ENCODE measurements at places on chromosomes 2 and 18.
A peak's percentile ranks its signal among the peaks of the same experiment; 100 is the strongest.

GRCh38 chr2:118813601-118814339 is 33.7 kb downstream of the EN1 start:
- no peak for DNase-seq

- DNase-seq: no peak
Measured at GRCh38 chr18:24954341-24954740, 397.6 kb downstream of the ZNF521 start.

DNA sequence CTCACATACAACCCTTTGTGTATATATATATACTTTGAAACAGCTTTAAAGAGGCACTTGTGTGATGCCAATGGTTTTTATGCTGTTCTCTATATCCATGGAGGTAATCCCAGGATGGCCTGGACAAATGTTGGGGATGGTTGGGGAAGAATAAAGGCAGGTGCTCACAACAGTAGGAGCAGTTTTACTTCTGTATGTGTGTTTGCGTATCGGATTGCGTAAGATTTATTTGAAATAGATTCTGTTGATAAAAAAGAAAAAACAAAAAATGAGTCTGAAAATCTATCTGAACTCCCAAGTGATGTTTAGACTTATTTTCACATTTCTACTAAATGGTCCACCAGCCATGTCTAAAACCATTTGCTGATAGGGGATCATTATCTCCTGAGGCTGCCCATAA is 29.3 kb downstream of the MRPL19 start:
- no peak for DNase-seq

- DNase-seq: no peak
Measured at GRCh38 chr2:3982160-3982559, 278.8 kb downstream of the DCDC2C start.

GRCh38 chr2:62284980-62285379 is 89.1 kb downstream of the B3GNT2 start:
- DNase-seq: no peak

- no peak for DNase-seq
Measured at GRCh38 chr2:84641021-84641420, 124.7 kb downstream of the DNAH6 start.

DNA sequence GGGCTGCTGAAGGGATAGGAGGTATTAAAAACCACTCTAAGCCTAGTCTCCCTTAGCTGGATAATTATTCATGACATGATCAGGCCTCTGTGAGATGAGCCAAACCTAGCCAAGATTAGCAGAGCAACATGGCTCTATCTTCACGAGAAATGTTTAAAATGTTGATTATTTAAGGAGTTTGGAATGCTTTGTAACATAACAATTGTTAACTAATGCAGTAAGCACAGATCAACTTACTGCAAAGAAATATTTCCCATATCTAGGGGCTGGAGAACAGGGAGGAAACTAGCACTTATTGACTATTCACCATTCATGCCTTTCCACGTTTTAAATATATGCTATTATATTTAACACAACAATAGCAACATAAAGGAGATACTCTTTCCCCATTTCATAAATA is 833.7 kb upstream of the CHAC2 start:
- DNase-seq: no peak

DNA sequence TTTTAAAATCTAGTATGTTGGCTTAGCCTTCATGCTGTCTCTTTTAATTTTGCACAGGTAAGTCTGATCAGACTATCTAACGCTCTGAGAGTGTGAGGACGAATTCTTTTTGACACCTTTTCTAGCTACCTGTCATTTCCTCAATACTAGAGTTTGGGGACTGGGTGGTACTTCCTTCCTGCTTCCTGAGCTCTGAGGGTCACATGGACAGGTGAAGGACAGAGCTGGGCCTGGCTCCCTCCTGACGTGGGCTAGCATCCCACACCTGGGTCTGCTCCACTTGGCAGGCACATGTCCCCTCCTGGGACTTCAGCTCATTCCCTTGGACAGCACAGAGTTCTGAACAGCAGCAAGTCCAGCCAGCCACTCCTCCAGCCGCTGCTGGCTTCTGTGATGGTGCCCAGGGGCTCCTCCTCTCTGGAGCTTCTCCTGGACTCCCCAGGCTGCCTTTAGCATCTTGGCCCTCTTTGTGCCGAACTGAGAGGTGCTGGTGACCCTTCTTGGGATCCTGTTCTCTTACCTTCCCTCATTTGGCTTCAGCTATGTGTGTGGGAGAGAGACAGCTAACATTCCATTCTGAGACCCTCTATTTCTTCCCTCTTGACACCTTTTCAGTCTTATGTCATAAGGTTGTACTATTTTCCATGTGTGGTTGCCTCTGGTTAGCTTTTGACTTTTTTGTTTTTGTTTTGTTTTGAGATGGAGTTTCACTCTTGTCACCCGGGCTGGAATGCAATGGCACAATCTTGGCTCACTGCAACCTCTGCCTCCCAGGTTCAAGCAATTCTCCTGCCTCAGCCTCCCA is 106.9 kb downstream of the B3GNT2 start:
- DNase-seq: no peak

- no peak for DNase-seq
Measured at GRCh38 chr2:226487573-226487972, 312.0 kb downstream of the IRS1 start.

GRCh38 chr2:140734992-140735391 is 1395.8 kb downstream of the LRP1B start:
- no peak for DNase-seq

- no peak for DNase-seq
Measured at GRCh38 chr2:175253871-175254270, 72.4 kb upstream of the ATP5MC3 start.

DNA sequence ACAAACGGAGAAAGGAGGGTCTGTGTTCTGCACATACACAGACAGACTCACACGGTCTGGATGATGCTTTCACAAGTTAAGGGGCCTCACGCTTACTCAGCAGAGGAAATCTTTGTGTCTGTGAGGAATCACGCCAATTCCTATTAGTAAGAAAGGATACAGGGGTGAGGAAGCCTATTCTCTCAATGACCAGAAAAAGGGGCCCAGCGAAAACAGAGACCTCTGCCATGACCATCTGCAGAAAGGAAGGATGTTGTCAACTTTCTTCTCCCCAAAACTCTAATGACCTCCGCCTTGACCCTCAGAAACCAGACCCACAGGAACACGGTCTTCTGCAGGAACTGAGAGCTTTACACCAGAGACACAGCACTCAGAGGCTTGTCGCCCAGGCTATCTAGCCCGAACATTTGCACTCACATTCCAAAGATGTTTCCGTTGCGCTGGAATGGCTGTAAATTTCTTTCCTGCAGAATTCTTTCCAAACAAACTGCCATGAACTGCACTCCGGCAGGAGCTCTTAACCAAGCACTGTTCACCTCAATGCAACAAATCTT is 186.3 kb downstream of the TCF4 start:
- peak; percentile 77 for DNase-seq

GRCh38 chr2:64601034-64601754 is 52.5 kb downstream of the SERTAD2 start:
- no peak for DNase-seq

DNA sequence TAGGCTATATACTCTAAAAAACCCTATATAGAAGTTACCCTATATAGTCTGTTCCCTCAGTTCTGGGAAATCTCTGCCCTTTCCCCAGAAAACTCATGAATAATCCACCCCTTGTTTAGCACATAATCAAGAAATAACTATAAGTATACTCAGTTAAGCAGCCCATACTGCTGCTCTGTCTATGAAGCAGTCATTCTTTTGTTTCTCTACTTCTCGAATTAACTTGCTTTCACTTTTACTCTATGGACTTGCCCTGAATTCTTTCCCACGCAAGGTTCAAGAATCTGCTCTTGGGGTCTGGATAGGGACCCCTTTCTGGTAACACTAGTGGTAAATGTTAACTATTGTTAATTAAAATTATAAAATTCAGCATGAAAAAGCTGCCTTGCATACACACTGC is 17.4 kb upstream of the AP1S3 start:
- DNase-seq: no peak

DNA sequence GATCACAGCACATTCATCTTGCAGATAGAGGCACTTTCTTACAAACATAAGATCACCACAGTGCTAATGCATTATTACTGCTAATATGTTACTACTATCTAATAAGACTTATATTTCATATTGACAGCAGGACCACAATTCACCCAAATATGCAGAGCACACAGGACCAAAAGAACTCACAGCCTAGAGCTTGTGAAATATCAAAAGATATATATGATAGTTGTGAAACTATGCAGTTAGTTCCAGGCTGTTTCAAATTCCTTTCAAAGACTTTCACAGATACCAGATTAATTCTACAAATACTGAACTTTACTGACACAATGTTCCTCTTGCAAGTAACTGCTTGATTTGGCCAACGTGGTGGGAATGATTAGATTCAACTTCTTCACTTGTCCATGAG is 23.0 kb downstream of the FBXO15 start:
- no peak for DNase-seq

- DNase-seq: no peak
Measured at GRCh38 chr2:85505551-85506238, 33.3 kb upstream of the MAT2A start.

DNA sequence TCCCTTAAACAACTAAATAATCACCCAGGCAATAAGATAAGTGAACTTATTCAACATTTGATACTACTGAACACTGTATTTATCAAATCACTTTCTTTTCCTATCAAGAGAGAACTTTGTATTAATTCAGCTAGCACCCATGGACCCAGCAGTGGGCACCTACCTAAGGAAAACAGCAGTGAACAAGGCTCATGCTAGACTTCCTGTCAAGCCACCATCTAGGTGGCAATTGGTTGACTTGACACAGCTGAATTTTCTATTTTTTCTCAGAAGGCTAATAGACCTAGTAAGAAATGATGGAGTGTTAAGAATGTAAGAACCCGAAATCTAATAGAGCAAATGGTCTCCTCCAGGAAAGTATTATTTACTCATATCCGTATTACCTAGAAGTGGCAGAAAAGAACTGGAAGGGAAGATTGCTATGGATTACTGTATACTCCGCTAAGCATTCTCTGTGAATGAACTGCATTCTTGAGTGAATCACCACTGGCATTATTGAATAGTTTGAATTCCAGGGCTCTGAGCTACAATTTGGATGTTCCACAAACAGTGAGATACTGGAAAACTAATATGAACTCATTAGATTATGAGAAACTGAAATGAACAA is 988.2 kb upstream of the CDH2 start:
- DNase-seq: peak; percentile 70

- DNase-seq: peak; percentile 98
Measured at GRCh38 chr18:54776282-54776977, 51.8 kb upstream of the RAB27B start.

Data from AG09309 (cell line).